ENCODE measurements at places on chromosomes 5 and 9.

- no peak for DNase-seq
Observed at GRCh38 chr5:117973785-117974184, 1014.6 kb downstream of the DTWD2 start.

- DNase-seq, result no peak
Observed at GRCh38 chr5:1853531-1853930, 29.2 kb downstream of the IRX4 start.

DNA sequence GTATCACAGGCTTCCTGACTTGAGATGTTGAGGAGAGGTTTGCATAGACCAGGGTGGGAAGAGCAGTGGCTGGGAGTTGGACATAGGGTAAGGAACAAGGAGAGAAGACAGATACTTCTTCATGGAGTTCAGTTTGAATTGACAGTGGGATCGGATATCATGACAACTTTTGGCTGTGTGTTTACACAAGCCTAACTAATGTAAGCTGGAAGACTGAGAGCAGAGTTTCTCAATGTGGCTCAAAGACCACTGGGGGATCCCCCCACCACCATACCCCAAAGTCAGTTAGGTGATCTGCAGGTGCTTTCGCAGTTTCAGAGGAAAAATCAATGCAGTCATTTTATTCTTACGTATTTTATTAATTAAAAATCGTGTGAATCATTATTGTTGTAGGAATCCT is 125.9 kb downstream of the AOPEP start:
- no peak for DNase-seq

DNA sequence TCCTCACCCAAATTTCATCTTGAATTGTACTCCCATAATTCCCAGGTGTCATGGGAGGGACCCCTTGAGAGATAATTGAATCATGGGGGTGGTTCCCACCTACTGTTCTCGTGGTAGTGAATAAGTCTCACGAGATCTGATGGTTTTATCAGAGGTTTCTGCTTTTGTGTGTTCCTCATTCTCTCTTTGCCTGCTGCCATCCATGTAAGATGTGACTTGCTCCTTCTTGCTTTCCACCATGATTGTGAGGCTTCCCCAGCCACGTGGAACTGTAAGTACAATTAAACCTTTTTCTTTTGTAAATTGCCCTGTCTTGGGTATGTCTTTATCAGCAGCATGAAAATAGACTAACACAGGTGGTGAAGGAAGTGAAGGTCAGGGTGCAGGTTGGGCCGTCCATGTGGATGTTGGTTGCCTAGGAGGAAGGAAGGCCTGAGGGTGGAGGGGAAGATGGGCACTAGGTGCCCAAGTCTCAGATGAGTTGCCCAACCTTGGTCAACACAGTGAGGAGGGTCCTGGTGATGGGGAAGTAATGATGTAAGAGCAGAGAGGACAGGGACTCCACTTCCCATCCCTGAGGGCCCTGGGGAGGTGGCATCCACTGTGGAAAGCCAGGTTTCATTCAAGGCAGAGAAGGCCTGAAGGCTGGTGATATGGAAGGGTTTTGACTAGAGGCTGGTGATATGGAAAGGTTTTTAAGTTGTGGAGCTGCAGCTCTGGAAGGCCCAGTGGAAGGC is 92.6 kb downstream of the HSPA4 start:
- DNase-seq, result no peak

DNA sequence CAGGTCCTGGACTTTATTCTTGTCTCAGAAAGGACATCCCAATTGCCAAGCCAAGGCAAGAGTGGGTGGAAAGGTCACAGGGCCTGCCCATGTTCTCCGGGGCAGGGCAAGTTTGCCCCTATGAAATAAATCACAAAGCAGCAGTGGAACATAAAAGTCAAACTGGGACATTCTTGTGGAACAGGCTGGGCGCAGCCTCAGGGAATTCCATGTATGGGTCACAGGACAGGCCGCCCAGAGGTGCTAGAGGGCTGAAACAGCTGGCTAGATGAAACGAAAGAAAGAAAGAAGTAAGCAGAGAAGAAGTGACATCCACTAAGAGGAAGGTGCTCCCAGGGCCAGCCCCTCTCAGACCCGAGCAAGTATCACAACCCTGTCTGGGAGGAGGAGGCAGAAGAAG is 219.1 kb upstream of the NFIL3 start:
- no peak for DNase-seq

DNA sequence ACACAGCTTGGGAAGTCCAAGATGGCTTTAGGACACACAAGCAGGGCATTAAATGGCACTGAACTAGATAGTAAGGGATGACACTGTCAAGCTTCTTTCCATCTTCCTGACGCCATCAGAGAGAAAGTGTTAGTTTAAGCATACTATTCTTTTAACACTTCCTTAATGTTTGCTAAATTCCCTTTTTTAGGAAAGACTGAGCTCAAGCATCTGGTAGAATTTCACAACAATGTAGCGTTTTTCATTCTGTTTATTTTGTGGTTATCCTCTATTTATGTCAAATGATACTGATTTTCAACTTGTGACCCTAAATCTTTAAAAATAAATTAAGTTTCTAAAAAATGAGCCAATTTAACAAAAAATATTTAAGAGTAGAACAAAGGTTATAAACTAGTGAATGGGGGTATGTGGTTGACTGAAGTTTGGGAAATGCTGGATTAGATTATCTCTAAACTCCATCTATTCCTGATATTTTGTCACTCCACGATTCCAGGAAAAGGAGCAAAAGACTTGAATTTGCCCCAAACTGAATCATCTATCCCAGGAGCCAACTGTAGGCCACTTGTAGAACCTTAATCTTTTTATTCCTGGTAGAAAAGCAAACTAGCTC is 147.4 kb upstream of the KLF9 start:
- DNase-seq, result no peak

GRCh38 chr5:68046445-68046844 is 169.1 kb upstream of the PIK3R1 start:
- DNase-seq, result no peak

DNA sequence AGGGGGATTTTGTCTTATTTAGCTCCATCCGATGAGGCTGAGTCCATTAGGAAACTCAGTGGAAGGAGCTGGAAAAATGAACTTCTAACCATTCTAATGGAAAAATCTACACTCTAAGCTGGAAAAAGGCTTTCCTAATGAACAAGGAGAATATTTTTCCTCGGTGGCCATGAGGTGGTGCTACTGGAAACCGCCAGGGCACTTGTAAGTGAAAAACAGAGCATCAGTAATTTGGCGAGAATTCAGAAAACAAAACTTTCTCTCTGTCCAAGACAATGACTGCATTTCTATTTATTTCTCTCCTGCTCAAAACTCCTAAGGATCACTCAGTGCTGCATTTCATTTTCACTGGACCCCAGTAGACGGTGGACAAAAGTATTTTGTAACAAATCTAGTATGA is 237.6 kb downstream of the TENT4A start:
- no peak for DNase-seq

- no peak for DNase-seq
Observed at GRCh38 chr5:134082264-134082992, 32.1 kb upstream of the TCF7 start.

DNA sequence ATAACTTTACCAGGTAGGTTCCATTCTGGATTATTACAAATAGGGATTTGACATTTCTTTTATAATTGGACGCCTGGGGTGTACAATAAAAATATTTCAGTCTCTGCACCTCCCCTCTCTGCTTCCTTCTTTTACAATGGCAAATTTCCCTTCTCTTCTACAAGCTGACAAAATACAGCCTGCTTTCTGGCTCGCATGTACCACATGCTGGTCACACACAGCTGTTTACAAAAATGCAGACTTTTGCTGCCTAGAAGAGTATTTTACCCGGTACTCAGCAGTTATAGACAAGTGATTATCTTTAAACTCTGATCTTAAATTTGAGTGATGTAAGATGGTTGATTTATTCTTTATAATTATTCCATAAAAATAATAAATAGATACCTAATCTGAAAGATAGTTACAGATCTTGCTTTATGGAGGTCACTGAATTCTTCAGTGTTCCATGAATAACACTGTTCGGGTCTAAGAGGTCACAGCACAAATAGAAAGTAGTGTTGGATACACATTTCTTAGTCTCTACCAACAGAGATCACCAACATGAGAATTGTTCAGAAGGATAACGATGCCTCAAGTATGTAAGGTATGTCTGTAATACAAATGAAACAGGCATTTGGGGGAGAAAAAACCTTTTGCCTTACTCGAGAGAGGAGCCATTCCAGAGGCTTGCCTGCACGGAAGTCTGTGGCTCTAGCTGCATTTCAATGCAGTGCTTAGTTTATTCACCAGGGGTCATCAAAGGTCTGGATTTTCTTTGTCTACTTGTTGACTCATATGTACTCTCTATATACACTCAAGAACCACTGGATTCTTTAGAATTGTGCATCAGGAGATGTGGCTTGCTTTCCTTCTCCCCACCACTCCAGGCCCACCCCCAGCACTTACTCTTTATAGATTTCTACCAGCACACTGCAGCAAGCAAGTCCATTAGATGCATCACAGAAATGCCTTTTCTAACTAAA is 206.6 kb upstream of the RFX3 start:
- DNase-seq, result peak; percentile 100

GRCh38 chr5:111135946-111136345 is 43.8 kb downstream of the WDR36 start:
- no peak for DNase-seq

- peak; percentile 0 for DNase-seq
Observed at GRCh38 chr5:120260651-120261050, 203.4 kb upstream of the PRR16 start.

DNA sequence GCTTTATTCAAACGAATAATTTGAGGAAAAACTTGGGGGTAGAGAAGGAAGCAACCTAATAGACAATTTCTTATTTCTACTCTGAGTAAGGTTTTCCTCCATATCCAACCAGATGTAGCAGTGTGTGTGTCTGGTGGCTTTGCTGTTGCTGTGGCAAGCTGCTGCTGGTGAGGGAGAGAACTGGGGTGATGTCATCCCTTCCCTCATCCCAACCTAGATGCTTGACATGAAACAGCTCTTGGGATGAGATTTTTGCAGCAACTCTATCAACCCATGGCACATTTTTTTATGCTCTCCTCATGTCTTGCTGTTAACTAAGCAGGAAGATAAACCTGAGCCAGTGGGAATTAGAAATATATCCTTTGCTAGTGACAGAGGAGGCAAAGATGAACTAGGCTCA is 135.8 kb downstream of the PCSK1 start:
- no peak for DNase-seq
